ENCODE measurements at places on chromosomes 4 and X.

DNA sequence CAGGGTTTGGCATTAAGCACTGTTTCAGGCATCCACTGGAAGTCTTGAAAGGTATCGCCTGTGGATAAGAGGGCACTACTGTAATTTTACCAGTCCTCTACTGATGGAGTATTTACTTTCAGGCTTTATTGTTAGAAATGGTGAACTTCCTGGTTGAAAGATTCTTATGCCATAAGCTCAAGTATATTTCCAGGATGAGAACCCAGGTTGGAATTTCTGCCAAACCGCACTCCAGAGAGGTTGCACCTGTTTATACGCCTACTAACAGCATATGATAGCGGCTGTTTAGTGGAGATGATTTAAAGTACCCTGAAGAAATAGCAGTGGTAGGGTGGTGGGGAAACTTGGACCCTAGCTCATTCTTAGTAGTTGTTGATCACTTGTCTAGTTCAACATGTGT lies 9.9 kb downstream of the FNIP2 start:
- no peak for DNase-seq
- H3K27ac ChIP-seq = no peak overlapping the region
- H3K27me3 ChIP-seq = no peaks in the 10 kb centered on the region
- H3K36me3 ChIP-seq = no peaks in the 10 kb centered on the region

DNA sequence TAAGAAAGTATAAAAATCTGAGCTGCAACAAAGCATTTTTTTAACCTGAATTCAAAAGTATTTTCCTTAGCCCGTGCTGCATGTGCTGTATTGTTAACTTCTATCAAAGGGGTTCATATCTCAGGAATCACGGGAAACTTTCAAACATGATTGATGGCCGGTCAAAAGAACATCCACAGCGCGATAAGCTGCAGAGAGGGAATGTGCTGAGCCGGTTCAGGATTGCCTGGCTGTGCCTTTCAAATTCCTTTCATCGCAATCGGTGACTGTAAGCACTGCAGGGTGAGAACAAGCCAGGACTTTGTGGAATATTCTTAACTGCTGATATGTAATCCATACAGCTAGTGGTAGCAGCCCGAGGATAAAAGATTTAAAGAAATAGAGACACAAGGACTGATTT lies 210.9 kb upstream of the NOCT start:
- peaks cover 3% of the 10 kb centered on the region for H3K27me3 ChIP-seq
- H3K4me1 ChIP-seq = no peaks in the 10 kb centered on the region
- no peak overlapping the region for H3K4me3 ChIP-seq
- H3K27ac ChIP-seq = no peak overlapping the region

- no peaks in the 10 kb centered on the region for H3K4me1 ChIP-seq
- no peak overlapping the region for H3K4me3 ChIP-seq
- no peak for DNase-seq
- H3K27me3 ChIP-seq = no peaks in the 10 kb centered on the region
- H3K36me3 ChIP-seq = no peaks in the 10 kb centered on the region
These were observed 226.0 kb downstream of the SPRY1 start for GRCh38 chr4:123622572-123622971.

GRCh38 chr4:167100120-167100519 lies 134.2 kb downstream of the SPOCK3 start:
- no peaks in the 10 kb centered on the region for H3K4me1 ChIP-seq
- H3K27me3 ChIP-seq = no peaks in the 10 kb centered on the region
- H3K36me3 ChIP-seq = no peaks in the 10 kb centered on the region
- no peak overlapping the region for H3K27ac ChIP-seq

- no peaks in the 10 kb centered on the region for H3K4me1 ChIP-seq
- DNase-seq = no peak
- H3K27me3 ChIP-seq = no peaks in the 10 kb centered on the region
- no peak overlapping the region for H3K27ac ChIP-seq
These were observed 780.9 kb downstream of the ARAP2 start for GRCh38 chr4:35463251-35463952.

DNA sequence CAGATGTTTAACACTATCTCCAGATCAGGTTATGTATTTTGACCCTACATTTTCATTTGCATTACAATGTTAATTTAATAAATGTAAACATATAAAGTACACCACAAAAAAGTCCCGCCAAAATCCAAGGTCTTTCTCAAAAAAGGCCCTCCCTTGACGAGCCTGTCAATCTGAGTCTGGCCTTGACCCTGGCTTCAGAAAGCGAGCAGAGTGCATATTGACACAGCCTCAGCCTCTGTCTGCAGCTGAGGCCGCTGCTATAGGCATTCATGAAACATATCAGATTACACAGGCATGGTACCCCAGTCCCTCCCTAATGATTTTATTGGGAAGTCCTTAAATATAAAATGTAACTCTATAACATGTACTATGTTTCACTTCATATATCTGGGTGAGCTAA lies 6.2 kb downstream of the MBNL3 start:
- DNase-seq = no peak
- no peaks in the 10 kb centered on the region for H3K4me1 ChIP-seq
- H3K4me3 ChIP-seq = no peak overlapping the region
- no peaks in the 10 kb centered on the region for H3K27me3 ChIP-seq

- no peaks in the 10 kb centered on the region for H3K27me3 ChIP-seq
- H3K27ac ChIP-seq = no peak overlapping the region
- H3K4me3 ChIP-seq = no peak overlapping the region
- no peaks in the 10 kb centered on the region for H3K4me1 ChIP-seq
These were observed 48.0 kb upstream of the KLHL8 start for GRCh38 chr4:87268411-87268810.

DNA sequence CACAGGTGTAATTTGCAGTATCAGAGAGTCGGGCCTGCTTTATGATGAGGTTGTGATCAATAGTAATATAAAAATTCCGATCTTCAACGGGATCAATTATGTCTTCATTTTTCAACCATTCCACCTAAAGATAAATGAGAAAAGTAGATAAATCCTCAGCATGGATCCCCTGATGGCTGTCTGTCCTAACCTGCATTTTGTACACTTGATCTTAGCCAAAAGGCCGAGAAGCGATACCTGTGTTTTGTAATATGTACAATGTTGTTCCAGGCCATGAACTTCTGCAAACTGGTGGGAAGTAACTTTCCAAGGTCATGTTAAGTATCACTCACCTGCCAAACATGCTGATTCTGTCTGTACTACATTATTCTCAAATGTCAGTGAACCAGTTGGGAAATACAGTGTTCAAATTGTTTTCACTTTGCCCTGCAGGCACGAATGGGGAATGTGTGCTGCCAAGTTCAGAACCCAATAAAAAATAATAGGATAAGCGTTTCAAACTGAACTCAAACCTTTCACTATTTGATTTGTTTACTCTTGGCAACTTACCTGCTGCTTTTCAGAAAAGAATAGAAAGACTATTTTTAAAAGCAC lies 298.1 kb downstream of the UNC5C start:
- H3K27me3 ChIP-seq = no peaks in the 10 kb centered on the region
- no peaks in the 10 kb centered on the region for H3K4me1 ChIP-seq
- no peak overlapping the region for H3K27ac ChIP-seq
- no peaks in the 10 kb centered on the region for H3K36me3 ChIP-seq

DNA sequence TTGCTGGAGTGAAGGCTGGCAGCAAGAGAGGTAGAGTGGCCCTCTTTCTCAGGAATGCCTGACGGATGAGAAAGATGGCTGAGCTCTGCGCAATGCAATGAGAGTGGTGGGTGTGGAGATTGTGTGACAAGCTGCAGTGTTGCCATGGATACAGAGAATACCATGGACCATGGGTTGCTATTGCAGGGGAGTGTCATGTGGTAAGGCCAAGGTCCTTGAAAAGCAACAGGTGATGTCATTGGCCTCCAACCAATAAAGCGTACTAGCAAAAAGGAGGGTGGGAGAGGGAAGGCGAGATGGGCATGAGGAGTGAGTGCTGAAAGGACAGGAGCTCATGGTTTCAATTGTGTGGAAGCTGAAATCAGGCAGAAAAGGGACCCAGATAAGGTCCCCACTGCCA lies 1.8 kb downstream of the PNMA5 start:
- no peak for DNase-seq
- H3K27me3 ChIP-seq = no peaks in the 10 kb centered on the region
- no peak overlapping the region for H3K4me3 ChIP-seq

GRCh38 chr4:173958445-173958844 lies 325.0 kb downstream of the FBXO8 start:
- no peaks in the 10 kb centered on the region for H3K36me3 ChIP-seq
- H3K4me3 ChIP-seq = no peak overlapping the region
- no peak overlapping the region for H3K27ac ChIP-seq
- H3K27me3 ChIP-seq = no peaks in the 10 kb centered on the region

- no peak overlapping the region for H3K27ac ChIP-seq
- H3K4me1 ChIP-seq = no peaks in the 10 kb centered on the region
- no peak overlapping the region for H3K4me3 ChIP-seq
- no peak for DNase-seq
- H3K36me3 ChIP-seq = no peaks in the 10 kb centered on the region
These were observed 676.7 kb upstream of the LCORL start for GRCh38 chr4:18698119-18698883.
